Activated gamma-delta T cell (primary cell): ENCODE measurements at places on chromosomes 2 and 18.

- no peak for DNase-seq
Measured at GRCh38 chr2:121479882-121480522, 50.7 kb upstream of the RNU4ATAC start.

DNA sequence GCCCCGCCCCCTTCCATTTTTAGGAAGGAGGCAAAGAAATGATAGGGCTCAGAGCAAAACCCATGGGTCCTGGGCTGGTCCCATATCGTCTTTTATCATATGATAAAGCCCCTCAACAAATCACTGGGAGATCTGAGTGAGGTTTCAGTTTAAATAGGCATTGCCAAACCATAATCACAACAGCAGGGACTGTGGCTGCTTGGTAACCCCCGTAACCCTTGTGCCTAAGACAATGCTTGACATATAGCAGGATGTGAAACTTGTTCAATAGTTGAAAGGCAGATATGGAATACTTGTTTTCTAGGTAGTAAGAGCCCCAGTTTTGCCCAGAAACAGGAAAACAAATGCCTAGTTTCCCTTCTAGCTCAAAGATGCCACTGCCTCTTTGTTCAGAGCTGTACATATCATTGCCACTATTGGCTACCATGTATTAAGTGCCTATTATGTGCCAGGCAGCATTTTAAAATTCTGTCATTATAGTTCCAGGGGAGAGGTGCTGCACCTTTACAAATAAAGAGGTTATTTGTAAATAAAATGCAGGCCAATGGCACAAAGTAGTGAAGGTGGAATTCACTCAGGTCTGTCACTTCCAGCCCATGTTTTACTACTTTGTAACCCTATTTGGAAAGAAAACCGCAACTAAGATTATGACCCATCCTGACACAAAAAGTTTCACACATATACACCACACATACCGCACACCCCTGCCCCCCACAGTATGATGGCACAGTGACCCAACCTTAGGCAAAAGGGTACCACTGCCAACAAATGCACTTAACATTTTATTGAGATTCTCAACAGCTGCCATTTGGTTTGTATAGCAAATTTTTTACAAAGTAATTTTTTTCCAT is 14.2 kb downstream of the NAGK start:
- DNase-seq = no peak

DNA sequence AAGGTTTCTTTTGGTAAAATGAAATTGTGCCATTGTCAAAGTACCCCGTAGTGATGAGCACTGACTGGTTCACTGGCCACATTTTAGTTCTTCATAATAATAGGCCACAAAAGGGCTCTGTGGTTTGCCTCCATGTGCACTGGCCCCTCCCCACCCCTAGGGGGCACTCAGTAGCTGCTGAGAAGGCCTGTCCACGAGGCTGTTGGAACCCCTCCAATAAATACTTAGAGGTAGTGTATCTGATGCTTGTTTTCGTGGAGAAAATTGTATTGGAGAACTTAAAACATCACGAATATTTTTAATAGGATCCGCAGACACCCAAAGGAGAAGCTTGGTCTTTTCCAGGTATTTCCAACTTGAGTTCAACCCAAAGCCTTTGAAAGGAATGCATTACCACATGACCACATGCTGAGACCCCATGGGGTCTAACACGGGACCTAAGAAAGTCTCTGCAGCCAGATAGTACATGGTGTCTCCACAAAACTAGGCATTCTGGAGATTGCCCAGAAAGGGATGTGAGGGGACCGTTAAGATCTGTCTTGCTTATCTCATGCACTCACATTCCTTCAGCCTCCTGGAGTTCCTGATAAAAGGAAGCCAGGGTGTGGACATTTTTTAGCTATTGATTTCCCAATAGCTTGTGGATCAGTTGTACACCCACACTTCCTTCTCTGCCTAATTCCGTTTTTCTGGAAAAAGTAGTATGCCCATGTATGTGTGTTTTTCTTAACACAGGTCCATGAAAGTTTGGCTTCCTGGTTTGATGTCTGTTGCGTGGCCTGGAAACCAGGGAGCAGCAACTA is 28.5 kb upstream of the NOSTRIN start:
- no peak for DNase-seq

GRCh38 chr18:40011201-40011600 is 1943.8 kb upstream of the PIK3C3 start:
- no peak for DNase-seq

DNA sequence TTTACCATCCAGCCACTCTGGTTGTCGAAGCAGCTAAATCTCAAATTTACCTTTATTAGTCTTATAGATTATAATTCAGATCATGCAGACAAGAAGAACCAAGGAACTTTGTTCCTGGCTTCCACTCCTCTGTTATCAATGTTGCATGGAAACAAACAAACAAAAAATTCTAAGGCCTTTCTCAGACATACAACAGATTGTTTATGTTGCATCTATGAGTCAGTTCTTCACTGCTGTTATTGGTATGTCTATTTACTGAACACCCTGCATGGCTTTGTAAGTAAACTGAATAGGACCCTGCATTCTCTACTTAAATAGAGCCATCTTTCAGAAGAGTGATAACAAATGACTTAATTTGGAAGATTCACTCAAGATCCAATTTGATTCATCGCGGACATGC is 1.6 kb upstream of the ANKRD44 start:
- no peak for DNase-seq

GRCh38 chr2:190922376-190922775 is 41.8 kb downstream of the GLS start:
- DNase-seq = no peak

- DNase-seq = no peak
Measured at GRCh38 chr2:25309402-25309801, 32.3 kb downstream of the DNMT3A start.

DNA sequence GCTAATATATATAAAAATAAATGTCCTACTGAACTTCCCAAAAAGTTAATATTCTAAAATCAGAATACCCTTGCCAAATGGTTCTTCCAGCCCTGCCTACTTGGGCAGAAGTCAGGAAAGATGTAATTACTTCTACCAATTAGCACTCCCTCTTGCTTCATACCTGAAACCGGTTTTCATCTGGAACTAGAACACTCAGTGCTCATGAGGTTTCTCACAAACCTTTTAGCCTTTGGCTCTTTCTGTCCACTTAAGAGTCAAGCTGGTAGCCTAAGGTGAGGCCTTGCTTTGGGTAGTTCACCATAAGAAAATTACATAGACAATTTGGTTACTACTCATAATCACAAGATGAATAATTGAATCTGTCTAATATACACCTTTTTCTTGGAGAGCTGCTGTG is 4.1 kb downstream of the DSG3 start:
- no peak for DNase-seq

GRCh38 chr2:176595986-176596385 is 326.7 kb downstream of the MTX2 start:
- DNase-seq = no peak

DNA sequence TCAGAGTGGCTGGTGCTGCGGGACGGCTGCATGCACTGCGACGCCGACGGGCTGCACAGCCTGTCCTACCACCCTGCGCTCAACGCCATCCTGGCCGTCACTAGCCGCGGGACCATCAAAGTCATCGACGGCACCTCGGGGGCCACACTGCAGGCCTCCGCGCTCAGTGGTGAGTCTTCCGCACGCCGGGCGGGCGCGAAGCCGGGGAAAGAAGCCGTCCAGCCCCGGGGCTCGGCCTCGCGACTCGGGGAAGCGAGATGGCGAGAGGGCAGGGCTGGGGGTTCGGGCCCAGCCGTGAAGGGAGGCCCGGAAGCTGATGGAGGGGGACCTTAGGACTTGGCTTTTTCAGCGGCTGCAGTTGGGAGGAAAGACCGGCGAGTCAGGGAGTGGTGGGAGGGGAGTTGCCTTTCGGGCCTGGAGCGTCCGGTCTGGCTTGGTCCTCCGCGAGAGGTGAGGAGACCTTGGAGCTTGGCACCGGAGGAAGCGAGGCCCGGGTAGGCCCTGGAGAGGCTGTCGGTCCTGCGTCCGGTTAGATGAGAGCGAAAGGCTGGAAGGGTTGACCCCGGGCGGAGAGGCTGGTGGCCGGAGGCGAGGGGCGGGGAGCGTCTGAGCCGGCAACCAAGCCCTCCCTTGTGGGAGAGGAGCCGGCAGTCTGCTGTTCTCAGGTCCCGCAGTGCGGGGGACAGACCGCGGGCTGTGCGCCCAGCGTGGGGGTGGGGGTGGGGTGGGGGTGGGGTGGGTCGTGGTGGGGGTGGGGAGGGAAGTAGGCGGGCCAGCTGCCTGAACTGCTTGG is 691 bp downstream of the BIRC6 start:
- DNase-seq = peak; percentile 26

DNA sequence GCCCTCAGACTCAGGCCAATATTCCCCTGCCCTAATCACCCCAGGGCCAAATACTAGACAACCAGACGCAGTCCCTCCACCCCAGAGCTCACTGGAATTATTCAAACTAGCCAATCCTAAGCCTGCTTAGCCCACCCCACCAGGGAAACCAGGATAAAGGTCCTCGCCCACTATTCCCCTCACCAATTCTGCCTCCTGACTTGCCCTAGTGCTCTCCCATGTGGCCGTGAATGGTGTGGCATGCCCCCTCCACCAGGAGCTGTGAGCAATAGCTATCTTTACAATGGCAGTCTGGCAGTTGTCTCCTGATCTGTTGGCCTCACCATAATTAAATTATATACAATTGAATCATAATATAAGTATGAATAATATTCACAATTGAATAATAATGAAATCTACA is 42.3 kb downstream of the FAM124B start:
- no peak for DNase-seq

GRCh38 chr2:31764169-31764568 is 183.4 kb upstream of the SRD5A2 start:
- no peak for DNase-seq

DNA sequence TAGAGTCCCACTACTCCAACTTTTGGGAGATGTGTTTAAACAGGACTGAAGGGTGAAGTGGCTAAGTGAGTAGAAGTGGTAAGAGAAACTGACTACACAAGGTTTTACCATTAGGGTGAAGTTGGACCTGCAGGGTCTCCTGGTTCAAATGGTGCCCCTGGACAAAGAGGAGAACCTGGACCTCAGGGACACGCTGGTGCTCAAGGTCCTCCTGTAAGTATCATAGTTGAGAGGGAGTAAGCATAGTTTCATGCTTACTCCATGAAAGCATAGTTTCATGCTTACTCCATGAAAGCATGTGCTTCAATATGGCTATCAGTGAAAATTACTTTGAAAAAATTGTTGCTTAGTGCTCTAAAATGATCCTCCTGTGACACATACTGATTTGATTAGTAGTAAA is 19.1 kb downstream of the COL3A1 start:
- no peak for DNase-seq

GRCh38 chr2:18046558-18047212 is 168.2 kb downstream of the KCNS3 start:
- no peak for DNase-seq

GRCh38 chr2:227774895-227775842 is 29.5 kb downstream of the SCYGR8 start:
- DNase-seq = no peak

- DNase-seq = peak; percentile 13
Measured at GRCh38 chr2:28895189-28895893, 874 bp downstream of the WDR43 start.

GRCh38 chr2:165953306-165953654 is 296 bp downstream of the TTC21B start:
- no peak for DNase-seq

GRCh38 chr2:188189356-188189755 is 102.3 kb upstream of the GULP1 start:
- no peak for DNase-seq

GRCh38 chr2:1772471-1773267 is 28.4 kb upstream of the PXDN start:
- no peak for DNase-seq

- no peak for DNase-seq
Measured at GRCh38 chr2:239504643-239505235, 103.9 kb upstream of the HDAC4 start.

DNA sequence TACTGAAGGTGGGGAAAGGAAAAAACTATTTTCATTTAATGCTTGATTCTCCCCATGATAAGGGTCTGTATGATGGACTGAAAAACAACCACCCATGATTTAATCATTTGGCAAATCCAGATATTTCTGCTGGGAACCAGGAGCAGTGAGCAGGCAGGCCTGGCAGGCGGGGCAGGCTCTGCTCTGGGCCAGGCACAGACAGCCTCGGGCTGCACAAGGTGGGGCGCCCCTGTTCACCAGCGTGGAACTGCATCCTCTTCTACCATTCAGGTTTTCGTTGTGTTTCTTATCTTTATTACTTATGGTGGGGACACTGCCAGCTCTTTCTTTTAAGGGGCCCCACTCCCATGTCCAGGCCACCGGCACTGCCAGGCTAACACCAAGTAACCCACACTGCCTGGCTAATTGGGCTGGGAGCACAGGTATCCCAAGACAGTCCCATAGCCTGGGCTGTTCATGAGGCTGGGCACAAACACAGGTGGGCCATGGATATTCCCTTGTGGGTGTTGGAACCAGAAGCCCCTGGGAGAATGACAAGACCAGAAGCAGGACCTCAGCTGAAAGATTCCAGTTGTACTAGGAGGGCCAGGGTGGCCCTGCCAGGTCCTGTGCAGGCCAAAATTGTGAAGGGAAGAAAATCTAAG is 57.1 kb upstream of the RALBP1 start:
- no peak for DNase-seq

GRCh38 chr2:75666911-75667310 is 20.3 kb downstream of the MRPL19 start:
- DNase-seq = no peak

DNA sequence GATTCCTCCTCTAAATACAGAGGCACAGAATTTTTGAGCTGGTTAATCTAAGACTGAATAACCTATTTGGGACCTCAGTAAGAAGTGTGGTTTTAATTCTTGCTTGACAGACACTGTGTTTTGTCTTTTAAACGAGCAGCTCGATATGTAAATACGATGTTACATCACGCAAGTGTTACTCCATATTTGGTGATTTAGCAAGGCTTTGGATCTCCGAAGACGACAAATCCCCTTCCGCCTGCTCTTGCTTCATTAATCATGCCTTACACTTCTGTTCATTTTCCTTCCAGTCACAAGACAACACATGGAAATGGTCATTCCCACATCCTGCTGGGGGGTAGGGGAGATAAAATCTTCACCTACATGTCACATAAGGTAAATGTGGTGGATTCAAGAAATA is 9.4 kb downstream of the BCL11A start:
- no peak for DNase-seq

- DNase-seq = no peak
Measured at GRCh38 chr2:240200230-240201051, 60.0 kb upstream of the OTOS start.

- no peak for DNase-seq
Measured at GRCh38 chr2:236944561-236944960, 141.1 kb upstream of the COPS8 start.

- DNase-seq = no peak
Measured at GRCh38 chr2:42060028-42060427, 12.2 kb downstream of the PKDCC start.

- DNase-seq = no peak
Measured at GRCh38 chr2:147607379-147607778, 237.4 kb upstream of the ACVR2A start.

GRCh38 chr2:84314901-84315330 is 144.2 kb downstream of the SUCLG1 start:
- no peak for DNase-seq

GRCh38 chr18:45526114-45526841 is 89.0 kb upstream of the SLC14A2 start:
- DNase-seq = no peak

- no peak for DNase-seq
Measured at GRCh38 chr2:38722271-38723061, 28.7 kb downstream of the SRSF7 start.

GRCh38 chr2:217064234-217065011 is 204.6 kb upstream of the TNP1 start:
- no peak for DNase-seq
